DND-41 (cell line): ENCODE measurements at places on chromosomes 5 and 9.

GRCh38 chr5:40871177-40871576 lies 30.0 kb downstream of the CARD6 start:
- no peak for DNase-seq

- no peak for DNase-seq
Observed at GRCh38 chr9:35464141-35465025, 25.5 kb upstream of the RUSC2 start.

DNA sequence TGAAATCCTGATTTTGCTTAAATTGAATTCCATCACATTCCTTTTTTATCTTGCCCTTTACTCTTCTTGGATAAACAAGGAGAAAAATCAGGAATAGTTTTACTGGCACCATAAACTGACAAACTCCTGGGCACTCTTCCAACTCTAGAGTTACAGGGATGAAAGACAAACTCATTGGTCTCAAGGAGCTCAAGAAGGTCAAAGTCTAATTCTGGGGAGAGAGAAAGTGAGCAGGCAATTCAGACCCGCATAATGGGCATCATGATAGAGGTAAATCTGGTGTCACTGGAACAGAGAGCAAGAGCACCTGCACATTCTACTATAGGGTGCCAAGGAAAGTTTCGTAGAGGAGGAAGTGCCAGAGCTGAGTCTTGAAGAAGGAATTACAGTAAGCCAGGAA lies 64.8 kb downstream of the GRIN3A start:
- no peak for DNase-seq

GRCh38 chr9:134944351-134944802 lies 26.7 kb upstream of the FCN1 start:
- DNase-seq, result no peak

DNA sequence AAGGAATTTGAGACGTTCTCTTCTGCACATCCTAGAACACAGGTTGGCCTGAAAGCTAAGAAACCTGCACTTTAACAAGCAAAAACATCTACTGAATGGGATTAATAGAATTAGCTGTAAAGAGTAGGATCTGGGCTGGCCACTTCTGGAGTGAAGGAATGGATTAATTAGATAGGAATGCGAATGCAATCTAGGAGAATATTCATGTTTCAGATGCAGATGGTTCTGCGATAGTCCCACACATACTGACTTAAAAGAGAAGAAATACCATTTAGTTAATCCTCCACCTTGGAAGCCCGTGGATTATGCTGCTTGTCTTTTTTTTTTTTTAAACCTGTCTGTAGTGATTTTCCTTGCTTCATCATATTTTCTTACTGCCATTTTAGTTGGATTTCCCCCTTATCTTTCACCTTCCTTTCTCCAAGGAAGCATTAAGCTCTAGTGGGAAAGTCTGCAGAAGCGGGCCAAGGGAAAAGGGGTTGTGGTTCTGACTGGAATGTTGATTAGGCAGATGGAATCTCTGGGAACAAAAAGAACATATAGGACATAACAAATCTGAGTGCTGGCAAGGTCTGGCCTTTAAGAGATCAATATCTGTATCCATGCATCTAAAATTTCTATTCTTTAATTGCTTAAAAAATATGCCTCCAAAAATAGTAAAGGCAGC lies 152.4 kb downstream of the ALDH1A1 start:
- no peak for DNase-seq

DNA sequence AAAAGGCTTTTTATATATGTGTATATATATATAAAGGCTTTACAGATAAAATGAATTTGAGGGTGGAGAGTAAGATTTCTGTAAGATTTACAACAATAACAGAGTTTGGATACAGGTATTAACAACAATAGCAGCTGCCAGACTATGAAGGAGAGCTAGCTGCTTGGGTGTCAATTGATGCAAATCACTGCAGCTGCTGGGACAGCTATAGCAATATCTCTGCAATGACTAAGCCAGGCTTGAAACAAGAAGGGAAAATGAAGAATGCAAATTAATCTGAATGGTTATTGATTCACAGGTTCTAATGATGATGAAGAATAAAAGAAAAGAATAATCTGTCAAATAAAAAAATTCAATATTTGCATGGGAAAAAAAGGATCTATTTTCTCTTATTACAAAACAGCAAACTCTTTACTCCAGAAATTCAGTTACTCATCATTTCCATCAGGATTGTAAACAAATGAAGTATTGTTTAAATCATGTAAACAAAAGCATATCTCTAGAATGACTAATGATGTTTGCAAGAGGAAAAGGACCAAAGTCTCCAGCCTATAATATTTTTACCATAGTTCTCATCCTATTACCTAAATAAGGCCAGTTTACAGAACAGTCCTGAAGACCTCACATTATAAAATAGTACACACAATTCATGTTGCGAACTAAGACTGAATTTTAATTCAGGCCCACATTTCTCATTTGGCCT lies 219.0 kb downstream of the HTR1A start:
- DNase-seq, result no peak

GRCh38 chr5:145983446-145983845 lies 47.1 kb downstream of the SH3RF2 start:
- DNase-seq, result no peak

DNA sequence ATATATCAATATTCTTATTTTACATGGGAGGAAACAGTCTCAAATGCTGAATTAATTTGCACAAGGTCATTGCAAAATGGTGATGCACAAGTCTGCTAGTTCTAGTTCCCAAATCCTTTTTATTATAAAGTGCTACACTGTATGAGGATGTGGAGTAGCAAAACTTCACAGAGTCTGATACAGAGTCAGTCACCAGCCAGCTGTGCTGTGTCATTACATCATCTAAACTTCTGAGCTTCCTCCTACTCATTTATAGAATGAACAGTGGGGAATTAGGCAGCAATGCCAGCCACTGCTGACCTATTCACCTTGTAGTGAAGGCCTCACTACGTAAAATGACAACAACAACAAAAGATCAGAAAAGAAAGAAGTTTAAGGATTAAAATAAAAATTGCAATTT lies 357.8 kb downstream of the TMEM167A start:
- DNase-seq, result peak; percentile 43

GRCh38 chr9:75623462-75623861 lies 267.0 kb upstream of the PCSK5 start:
- no peak for DNase-seq

GRCh38 chr5:42851481-42851880 lies 39.8 kb upstream of the SELENOP start:
- no peak for DNase-seq

- no peak for DNase-seq
Observed at GRCh38 chr9:135155396-135155795, 67.9 kb downstream of the OLFM1 start.

DNA sequence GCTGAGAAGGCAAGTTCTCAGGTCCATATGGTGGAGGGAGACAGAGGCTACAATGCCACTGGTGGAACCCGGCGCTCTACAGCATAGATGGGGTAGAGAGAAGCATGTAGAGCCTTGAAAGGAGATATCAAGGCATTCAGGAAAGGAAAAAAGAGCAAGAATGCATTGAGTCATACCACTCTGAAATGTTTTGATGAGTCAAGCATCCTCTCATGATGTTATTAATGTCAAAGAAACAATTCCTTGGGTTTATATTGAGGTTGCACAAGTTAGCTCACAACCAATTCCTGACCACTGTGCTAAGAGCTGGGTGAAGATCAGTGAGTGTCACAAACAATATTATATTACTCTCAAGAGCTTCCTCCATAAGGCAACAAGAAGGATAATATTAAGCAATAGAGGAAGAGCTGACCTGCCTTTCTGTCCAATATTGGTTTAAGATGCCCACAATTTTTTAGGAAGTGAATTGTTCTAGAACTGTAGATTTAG lies 178.0 kb downstream of the RFK start:
- no peak for DNase-seq

- DNase-seq, result peak; percentile 78
Observed at GRCh38 chr9:37913480-37914153, 9.7 kb upstream of the SLC25A51 start.

DNA sequence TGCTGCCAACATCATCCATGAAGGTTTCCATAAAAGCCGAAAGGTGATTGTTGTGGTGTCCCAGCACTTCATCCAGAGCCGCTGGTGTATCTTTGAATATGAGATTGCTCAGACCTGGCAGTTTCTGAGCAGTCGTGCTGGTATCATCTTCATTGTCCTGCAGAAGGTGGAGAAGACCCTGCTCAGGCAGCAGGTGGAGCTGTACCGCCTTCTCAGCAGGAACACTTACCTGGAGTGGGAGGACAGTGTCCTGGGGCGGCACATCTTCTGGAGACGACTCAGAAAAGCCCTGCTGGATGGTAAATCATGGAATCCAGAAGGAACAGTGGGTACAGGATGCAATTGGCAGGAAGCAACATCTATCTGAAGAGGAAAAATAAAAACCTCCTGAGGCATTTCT lies 10.1 kb downstream of the TLR4 start:
- DNase-seq, result no peak

- no peak for DNase-seq
Observed at GRCh38 chr9:113525205-113525604, 61.7 kb downstream of the RGS3 start.

GRCh38 chr9:86997156-86997555 lies 49.9 kb upstream of the GAS1 start:
- DNase-seq, result no peak

GRCh38 chr9:38380872-38381534 lies 11.5 kb upstream of the ALDH1B1 start:
- DNase-seq, result no peak

- no peak for DNase-seq
Observed at GRCh38 chr9:72144756-72145492, 4.3 kb upstream of the GDA start.

DNA sequence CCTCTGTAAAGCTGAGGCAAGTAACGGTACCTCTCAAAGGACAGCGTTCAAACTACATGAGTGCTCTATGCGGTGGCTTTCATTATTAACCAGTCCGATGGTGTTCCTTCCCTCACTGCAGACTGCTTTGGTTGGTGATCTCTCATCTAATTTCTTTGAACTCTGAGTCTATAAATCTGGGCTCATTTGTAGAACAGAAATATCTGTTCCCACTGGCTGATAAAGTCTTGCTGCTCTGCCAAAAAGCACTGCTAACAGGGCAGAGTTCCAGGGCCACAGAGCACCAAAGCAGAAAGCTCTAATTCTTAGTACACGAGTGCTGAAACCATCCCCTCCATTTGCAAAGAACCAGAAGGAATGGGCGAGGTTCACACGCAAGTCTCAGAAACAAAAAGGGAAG lies 81.9 kb downstream of the MED27 start:
- no peak for DNase-seq

GRCh38 chr9:136975644-136976043 lies 1.7 kb upstream of the PTGDS start:
- no peak for DNase-seq

DNA sequence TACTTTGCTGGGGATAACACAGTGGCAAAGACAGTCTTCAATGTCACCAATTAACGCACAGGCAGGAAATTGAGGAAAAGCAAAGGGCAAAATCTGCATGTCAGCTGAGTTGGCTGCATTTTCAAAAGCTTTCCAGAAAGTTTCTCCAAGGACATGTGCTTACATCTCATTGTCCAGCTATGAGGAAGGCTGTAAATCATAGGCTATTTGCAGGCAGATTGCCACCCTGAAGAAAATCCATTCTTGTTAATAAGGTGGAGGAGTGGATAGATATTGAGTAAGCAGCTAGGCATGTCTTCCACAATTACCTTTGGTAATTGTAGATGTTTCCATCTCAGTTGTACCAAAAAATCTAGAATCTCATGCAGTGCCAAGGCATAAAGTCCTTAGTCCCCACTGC lies 278.0 kb upstream of the NUDT12 start:
- no peak for DNase-seq

DNA sequence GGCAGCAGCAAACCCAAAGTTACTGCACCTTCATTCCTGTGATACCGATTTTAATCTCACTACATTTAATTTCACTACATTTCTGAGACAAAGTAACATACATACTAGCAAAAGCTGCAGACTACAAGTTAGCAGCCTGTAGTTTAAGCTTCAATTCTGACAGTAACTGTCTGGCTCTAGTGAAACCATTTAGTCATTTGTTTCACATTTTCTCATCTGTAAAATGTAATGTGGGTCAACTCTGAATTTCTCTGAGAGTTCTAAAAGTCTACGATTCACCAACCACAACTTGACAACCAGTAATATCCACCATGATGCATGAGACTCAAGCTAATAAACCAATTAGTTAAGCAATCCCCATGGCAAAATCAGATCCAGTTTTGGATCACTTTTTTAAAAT lies 408.9 kb downstream of the PDE4D start:
- DNase-seq, result no peak

- no peak for DNase-seq
Observed at GRCh38 chr9:27142299-27142930, 33.4 kb downstream of the TEK start.

- no peak for DNase-seq
Observed at GRCh38 chr9:120187758-120188157, 392.2 kb downstream of the CDK5RAP2 start.

DNA sequence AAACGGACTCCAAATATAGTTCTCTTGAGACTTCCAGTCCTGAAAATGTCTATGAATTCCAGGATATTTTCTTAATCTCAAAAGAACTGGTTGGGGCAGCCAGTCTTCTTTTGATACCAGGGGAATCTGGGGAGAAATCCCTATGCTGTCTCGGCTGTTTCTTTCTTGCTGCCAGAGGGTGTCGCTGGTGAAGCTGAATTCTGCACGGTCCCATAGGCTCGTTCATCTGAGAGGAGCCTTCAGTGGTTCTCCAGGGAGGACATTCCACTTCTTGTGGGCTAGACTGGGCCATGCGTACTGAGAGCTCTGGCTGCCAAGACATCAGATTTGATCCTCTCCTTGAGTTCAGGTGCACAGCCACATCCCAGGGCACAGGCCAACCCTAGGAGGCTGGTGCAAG lies 155.0 kb upstream of the CLINT1 start:
- DNase-seq, result peak; percentile 8

- no peak for DNase-seq
Observed at GRCh38 chr5:98982880-98983279, 54.1 kb upstream of the CHD1 start.

DNA sequence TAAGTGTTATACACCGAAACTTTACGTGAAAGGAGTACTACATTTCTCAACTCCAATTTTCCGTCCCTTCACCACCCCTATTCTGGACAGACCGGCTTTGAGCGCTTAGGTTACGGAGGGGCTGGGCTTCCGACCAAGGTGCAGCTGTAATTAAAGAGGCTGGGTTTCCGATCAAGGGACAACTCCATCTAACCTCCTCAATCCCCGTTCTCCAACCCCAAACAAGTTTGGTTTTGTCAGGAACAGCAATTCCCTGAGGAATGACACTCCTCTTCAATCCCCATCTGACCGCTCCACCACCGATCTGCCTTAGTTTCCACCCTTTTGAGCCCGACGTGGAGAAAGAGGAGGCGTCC lies 577 bp downstream of the TUT7 start:
- no peak for DNase-seq
